ENCODE measurements at places on chromosomes 4 and X. TPM values are rescaled to one million over a fixed set of nuclear protein-coding genes. Genes with fewer than 3 reads are reported as not detected.

DNA sequence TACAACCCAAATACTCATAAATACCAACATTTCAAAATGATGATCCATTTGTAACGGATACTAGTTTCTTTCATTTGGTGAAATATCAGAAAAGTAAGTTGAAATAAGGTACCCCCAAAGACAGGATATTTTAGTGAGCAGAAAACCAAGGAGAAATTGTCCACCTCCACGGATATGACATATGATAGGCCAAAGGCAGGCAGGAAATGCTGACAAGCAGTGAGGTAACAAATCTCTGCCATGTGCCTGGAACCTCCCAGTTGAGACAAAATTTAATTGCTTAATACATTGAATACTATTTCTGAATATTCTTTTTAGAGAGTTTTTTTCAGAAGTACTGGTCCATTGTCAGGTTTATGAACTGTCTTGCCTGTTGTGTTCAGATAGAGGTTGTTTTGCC lies 118.8 kb downstream of the GATB start:
- no peak for DNase-seq

- DNase-seq: peak; percentile 46
Measured at GRCh38 chrX:132488180-132488705, 595 bp downstream of the MBNL3 start.

The RAI2 gene
- 0.11 TPM for total RNA-seq

DNA sequence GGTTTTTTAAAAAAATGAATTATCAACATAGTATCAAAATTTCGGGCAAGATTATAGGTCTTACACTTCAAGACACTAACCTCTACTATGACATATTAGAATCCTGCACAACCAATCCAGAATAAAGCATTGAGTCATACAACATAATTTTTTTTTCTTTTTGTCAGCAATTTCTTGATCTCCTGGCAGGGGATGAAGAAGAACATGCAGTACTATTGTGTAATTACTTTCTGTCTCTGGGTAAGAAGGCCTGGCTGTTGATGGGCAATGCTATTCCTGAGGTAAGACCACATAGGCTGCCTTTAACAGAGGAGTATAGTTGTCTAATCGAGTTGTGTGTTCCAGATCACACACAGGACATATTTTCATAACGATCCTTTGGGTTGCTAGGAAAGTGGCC lies 67.5 kb downstream of the FBXL5 start:
- DNase-seq: peak; percentile 56

Measured in LHCN-M2 (cell line).